HCT116 (cell line): ENCODE measurements at places on chromosomes 13 and 19. TPM values are rescaled to one million over a fixed set of nuclear protein-coding genes. Genes with fewer than 3 reads are reported as not detected.

Gene DKKL1
- 1.0 TPM for total RNA-seq

GRCh38 chr19:35740108-35740422 is 2.2 kb downstream of the IGFLR1 start:
- DNase-seq, result no peak

DNA sequence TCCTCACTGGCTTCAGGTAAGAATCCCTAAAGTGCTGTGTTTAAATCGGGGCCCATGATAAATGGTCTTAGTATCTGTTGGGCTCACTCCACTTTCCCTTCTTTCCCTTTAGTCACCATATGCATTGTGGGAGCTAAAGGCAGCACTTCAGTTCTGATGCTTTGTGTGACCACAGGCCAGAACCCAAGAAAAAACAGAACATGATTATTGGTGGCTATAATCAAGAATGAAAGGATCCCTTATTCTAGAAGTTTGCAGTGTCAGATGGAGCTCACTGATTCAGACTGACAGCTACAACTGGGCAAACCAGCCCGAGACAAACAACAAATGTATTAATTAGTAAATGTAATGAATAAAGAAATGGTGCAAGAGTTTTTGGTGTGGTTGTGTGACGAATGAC is 57.3 kb upstream of the POMP start:
- DNase-seq, result no peak

- DNase-seq, result no peak
These were observed 136.3 kb downstream of the CDK8 start for GRCh38 chr13:26390203-26390602.

DNA sequence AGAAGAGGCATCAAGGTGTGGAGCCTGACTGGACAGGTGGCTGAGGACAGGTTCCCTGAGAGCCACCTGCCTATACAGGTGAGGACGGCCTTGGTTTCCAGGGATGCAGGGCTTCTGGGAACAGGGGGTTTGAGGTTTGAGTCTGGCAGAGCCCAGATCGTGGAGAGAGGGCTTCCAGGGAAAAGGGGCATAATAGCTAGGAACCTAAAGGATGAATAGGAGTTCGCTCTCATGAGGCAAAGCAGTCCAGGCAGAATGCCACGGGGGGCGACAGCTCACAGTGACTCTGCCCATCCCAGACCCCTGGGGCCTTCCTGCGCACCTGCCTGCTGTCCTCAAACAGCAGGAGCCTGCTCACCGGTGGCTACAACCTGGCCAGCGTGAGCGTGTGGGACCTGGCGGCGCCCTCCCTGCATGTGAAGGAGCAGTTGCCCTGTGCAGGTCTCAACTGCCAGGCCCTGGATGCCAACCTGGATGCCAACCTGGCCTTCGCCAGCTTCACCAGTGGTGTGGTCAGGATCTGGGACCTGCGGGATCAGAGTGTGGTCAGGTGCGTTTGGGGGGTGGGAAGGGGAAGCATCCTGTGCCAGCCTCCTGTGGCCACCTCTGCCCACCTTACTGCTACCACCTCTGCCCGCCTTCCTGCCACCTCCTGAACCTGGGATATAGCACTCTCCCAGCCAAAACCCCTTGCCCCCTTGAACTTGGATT is 12.0 kb downstream of the TLE6 start:
- DNase-seq, result no peak

DNA sequence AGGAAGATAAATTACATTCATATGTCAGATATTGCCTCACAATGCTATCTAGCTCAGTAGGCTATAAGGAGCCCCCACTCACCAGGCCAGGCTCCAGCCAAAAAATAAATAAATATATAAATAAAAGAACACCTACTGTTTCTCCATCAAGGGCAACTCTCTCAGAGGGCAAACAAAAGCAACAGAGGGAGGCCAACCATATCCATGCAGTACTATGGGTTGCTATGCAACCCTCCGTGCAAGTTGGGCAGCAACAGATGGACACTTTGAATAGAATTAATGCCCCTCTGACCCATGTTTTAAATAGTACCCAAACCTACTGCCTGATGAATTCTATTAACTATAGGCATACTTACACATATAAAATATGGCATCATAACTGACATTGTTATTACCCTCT is 279.8 kb upstream of the EDNRB start:
- DNase-seq, result no peak

DNA sequence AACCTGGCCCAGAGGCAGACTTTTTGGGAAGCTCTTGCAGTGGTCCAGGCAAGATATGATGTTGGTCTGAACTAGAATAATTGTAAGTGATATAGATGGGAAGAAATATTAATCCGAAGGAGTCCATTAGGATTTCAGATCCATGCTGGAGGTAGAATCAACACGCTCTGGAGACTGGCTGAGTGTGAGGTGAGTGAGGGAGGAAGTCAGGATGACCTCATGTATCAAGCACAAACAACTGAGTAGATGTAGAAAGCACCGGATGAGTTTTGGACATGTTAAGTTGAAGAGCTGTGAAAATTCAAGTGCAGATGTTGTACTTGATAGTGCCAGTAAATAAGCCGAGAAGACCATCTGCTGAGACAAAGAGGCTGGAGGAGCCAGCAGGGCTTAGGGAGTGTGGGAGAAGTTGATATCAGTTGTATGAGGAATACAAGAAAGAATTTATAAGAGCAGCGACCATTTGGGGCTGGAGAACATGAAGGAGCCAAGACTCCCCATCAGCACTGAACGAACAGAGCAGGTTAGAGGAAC is 5.3 kb upstream of the CNMD start:
- no peak for DNase-seq

Gene CALM3
- 335 TPM for total RNA-seq

DNA sequence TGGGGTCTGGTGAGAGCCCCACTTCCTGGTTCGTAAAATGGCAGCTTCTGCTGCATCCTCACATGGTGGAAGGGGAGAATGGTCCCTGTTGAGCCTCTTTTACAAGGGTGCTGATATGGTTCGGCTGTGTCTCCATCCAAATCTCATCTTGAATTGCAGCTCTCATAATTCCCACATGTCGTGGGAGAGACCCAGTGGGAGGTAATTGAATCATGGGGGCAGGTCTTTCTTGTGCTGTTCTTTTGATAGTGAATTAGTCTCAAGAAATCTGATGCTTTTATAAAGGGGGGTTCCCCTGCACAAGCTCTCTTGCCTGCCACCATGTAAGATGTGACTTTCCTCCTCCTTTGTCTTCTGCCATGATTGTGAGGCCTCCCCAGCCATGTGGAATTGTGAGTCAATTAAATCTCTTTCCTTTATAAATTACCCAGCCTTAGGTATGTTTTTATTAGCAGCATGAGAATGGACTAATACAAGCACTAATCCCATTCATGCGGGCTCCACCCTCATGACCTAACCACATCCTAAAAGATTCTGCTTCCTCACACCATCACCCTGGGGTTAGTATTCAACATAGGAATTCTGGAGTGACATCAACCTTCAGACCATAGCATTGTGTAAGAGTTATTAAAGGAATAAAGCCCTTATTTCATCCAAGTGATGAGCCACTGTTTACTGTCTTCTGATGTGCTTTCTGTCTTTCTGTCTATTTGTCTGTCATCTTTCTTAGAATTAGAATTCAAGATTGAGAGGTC is 159.0 kb upstream of the IRS2 start:
- no peak for DNase-seq

Gene CDX2
- total RNA-seq, result 12.5 TPM

DNA sequence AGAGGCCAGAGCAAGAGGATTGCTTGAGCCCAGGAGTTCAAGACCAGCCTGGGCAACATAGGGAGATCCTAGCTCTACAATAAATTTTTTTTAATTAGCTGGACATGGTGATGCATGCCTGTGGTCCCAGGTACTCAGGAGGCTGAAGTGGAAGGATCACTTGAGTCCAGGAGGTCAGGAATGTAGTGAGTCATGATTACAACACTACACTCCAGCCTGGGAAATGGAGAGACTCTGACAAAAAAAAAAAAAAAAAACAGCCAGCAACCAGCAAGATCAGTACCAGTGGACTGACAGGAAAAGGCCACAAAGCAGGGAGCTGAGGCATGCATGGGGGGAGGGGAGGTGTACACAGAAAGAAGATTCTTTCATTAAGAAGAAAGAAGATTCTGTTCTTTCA is 52.7 kb upstream of the RFXAP start:
- DNase-seq, result peak; percentile 13

Gene IQCN
- 4.8 TPM for total RNA-seq

Gene LHB
- total RNA-seq, result 3.7 TPM

DNA sequence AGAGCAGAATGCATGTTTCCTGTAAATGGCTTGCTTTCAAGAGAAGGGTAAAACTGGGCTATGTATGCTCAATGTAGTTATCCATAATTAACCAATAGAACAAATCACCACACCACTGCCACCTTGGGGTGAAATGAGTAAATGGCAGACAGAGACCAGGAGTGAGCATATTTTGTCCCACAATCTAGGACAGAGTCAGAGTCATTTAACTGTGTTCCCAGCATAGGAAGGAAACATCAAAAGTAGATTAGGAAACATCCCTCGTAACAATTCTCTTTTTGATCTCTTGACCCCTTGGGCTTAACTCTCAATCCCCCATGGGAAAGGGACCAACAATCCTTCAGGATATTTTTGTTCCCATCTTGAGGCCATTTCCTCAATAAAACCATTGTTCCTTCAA is 224.8 kb downstream of the NHLRC3 start:
- DNase-seq, result peak; percentile 24

Gene SMIM44
- total RNA-seq, result not detected

DNA sequence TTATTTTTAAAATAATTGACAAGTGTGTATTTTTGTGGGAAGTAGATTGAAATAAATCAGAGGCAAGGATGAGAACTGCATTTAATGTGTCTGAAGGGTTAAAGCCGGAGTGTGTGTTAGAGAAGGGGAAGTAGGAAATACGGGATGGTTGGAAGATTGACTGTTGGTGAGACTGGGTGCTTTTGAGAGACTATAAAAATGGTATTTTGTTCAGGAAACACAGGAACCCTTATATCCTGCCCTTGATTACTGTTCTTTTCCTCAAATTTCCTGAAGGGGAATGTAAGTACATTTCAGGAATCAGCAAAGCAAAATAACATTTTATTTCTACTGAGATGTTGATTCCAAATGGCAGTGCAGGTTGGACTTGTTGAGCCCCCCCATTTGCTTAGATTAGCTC is 15.1 kb downstream of the IFT88 start:
- no peak for DNase-seq

- DNase-seq, result no peak
These were observed 173.8 kb downstream of the KATNAL1 start for GRCh38 chr13:30133554-30133912.

DNA sequence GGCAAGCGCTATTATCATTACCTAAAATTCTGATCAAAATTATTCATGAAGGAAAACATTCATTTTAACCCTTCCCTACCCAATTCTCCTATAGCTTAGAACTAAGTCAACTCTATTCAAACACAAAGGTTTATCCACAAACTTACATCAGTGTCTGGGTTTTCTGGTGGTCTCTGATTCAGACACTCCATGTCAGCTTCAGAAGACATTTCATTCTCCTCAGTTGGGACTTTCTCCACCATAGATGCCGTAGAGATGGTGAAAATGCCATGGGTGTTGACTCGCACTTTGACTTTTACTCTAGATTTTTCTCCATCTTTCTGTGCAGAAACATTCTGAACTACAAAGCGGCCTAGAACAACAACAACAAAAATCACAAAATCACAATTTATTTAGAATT is 16.3 kb downstream of the HSPH1 start:
- no peak for DNase-seq

Gene MEF2B
- 7.9 TPM for total RNA-seq

DNA sequence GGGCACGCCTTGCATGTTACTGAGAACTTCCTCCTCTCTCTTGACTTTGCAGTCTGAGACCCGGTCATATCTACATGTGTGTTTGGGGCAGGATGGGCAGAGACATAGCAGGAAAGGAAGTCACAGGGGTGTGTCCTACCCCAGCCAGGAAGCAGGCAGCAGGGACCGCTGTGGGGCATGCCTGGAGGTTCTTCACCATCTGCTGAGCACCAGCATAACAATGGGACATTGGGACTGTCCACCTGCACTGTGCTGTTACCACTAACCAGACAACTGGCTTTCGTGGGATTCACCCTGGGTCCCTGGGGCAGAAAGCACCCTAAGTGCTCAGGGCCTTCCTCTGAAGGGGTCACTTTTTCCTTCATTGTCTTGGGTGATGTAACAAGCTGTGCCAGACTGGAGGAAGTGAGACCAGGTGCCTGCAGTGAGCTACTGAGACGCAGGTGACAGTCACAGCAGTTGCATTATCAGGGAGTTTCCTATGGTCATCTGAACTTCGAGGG is 2.6 kb upstream of the HAUS5 start:
- no peak for DNase-seq

- DNase-seq, result no peak
These were observed 191.0 kb downstream of the KATNAL1 start for GRCh38 chr13:30116379-30116778.

GRCh38 chr19:49551531-49551930 is 23.7 kb downstream of the RCN3 start:
- DNase-seq, result no peak

- DNase-seq, result no peak
These were observed 364 bp downstream of the CKM start for GRCh38 chr19:45322311-45322710.

- DNase-seq, result no peak
These were observed 473 bp upstream of the SCN1B start for GRCh38 chr19:35029737-35030256.

Gene SAFB
- 143 TPM for total RNA-seq

DNA sequence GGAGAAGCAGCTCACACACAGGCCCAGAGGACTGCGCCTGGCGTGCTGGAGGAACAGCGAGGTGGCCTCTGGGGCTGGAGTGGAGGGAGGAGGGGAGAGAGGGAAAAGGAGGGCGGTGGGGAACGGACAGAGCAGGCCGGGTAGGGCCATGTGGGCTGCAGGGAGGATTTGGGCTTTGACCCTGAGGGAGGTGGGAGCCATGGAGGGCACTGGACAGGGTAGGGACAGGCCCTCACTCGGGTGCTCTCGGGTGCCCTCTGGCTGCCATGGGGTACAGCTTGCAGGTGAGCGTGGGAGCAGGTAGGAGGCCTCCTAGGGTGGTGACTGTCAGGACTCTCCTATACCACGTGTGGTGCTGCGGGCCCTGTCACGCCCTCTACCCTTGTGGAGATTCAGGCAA is 22.8 kb downstream of the PLIN4 start:
- peak; percentile 22 for DNase-seq

Gene CYP2A7
- not detected for total RNA-seq

- DNase-seq, result peak; percentile 2
These were observed 845.3 kb downstream of the DIAPH3 start for GRCh38 chr13:59318320-59318930.

GRCh38 chr19:10987571-10988297 is 26.9 kb downstream of the SMARCA4 start:
- DNase-seq, result no peak

Gene ZFP28
- total RNA-seq, result not detected

- DNase-seq, result no peak
These were observed 12.5 kb downstream of the GJB6 start for GRCh38 chr13:20219577-20219976.

Gene SLC25A41
- total RNA-seq, result 0.93 TPM

Gene SIGLEC9
- total RNA-seq, result not detected

DNA sequence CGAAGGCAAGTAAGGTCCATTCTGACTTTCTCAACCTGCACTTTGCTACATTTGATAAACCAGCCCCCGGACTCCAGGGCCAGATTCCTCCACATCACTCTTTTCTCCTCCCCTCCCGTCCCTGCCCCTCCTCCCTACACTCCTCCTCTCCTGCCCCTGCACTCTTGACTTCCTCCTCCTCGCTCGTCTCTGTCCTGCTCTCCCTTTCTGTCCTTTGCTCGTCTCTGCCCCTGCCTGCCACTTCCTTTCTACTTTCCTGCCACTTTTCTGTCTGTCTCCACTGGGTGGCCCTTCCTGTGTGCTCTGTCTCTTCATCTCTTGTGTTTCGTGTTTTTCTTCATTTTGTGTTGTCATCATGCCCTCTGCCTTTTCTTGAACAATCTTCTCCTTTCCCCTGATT is 7.0 kb downstream of the U2AF2 start:
- DNase-seq, result no peak

GRCh38 chr19:36210497-36210896 is 4.0 kb downstream of the ZNF565 start:
- no peak for DNase-seq

Gene TEX26
- total RNA-seq, result not detected
